ENCODE measurements at places on chromosomes 1 and 21.

- DNase-seq: no peak
Observed at GRCh38 chr1:218971156-218971555, 202.5 kb upstream of the LYPLAL1 start.

- DNase-seq: no peak
Observed at GRCh38 chr1:30915491-30916230, 7.1 kb upstream of the SDC3 start.

DNA sequence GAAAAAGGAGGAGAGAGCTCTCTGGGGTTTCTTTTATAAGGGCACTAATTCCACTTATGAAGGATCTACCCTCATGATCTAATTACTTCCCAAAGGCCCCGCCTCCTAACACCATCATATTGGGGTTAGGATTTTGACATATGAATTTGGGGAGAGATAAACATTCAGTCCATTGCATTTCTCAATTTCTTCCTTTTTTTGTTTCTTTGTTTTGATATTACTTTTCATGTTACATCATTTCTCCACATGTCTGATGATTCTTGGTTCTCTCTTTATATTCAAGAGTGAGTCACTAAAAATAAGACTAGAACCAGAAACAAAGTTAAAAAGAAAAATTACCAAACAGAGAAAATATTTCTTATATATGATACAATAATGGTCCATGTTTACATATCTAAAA, 63.2 kb upstream of the DUSP10 start:
- no peak for DNase-seq

- no peak for DNase-seq
Observed at GRCh38 chr1:29931477-29932175, 695.3 kb downstream of the PTPRU start.

DNA sequence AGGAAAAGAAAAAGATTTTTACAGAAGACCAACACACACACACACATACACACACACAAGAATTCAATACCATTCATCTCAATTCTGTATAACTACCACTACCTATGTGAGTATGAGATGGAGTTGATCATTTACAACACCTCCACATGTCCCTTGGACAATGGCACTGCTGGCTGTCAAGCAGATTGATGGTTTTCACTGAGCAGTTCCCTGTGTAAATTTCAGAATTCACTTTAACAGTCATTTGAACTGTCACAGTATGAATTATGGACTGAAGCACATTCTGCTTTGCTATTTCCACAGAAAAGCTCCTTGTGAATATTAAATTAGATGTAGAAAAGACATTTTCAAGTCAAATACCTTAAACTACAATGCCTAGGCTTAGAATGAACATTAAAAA, 14.3 kb downstream of the KCNT2 start:
- no peak for DNase-seq

DNA sequence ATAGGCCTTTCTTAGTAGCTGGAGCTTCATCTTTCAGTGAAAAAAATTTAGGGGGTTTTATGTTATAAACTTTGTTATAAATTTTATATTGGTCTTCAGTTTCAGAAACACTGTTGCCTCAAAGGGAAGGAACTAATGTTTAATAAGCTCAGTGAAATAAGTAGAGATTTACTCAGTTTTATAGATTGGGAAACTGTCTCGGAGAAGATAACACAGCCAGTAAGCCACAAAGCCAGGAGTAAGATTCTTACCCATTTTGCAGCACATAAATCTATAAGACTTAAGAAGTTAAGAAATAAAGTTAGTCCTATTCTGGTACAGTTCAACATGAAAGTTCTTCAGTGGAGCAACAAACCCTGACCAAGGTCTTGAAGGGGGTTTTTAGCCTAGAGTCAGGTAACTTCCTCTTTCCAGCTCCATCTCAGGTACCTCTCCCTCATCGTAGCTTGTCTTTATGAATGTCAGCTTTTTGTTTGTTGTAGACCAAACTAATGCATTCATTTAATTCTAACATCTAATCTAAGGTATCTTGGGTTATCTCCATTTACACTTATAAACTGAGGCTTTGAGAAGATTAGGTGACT, 3.3 kb downstream of the KPNA6 start:
- DNase-seq: no peak

GRCh38 chr21:38888991-38889561, 83.3 kb downstream of the ETS2 start:
- no peak for DNase-seq

GRCh38 chr1:214952648-214953047, 129.9 kb upstream of the KCNK2 start:
- DNase-seq: no peak

- no peak for DNase-seq
Observed at GRCh38 chr1:177490036-177490639, 319.4 kb downstream of the BRINP2 start.

DNA sequence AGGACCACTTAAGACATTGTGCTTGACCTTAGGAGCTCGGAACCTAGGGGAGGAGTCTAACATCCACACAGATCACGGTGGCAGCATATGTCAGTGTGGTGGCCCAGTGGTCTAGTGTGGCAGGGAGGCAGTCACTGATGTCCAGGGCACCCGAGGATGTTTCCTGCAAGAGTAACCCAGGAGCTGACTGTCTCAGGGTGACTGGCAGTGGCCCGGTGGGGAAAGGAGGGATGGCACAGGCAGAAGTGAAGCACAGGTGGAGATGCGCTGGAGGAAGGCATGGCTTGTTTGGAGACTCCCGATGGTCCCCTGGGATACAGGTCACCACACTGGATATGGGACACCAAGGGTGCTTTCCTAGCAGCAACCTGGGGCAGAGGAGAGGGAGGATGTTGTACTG, 16.3 kb downstream of the CHIT1 start:
- DNase-seq: no peak

DNA sequence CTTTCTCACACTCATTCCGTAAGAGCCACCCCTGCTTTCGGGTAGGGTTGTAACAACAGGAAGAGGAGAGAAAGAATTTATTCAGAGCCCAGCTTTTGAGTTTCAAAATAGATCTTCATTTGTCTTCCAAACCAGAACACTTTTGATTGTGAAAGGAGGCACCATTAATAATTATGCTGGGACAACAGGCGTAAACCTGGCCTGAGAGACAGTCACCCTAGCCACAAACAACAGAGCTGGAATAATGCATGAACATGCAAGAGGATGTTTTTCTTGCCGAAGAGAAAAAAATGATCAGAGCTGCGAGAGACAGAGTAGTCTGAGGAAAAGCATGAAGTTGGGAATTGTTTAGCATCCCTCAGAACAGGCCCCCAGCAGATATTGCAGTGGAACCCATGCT, 18.5 kb upstream of the GREM2 start:
- DNase-seq: no peak

DNA sequence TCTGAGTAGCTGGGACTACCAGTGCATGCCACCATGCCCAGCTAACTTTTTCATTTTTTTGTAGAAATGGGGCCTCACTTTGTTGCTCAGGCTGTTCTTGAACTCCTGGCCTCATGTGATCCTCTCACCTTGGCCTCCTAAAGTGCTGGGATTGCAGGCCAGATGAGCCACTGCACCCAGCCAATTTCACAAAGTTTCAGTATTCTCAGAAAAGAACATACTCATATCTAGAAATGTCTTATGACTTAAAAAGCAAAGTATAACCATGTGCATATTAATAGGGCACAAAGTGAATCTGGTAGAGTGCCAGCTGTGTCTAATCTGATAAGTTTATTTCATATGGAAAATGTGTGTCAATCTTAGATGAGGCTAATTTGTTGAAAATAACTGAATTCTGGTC, 87.5 kb upstream of the CACYBP start:
- DNase-seq: no peak

- no peak for DNase-seq
Observed at GRCh38 chr1:234586892-234587485, 23.0 kb downstream of the IRF2BP2 start.

DNA sequence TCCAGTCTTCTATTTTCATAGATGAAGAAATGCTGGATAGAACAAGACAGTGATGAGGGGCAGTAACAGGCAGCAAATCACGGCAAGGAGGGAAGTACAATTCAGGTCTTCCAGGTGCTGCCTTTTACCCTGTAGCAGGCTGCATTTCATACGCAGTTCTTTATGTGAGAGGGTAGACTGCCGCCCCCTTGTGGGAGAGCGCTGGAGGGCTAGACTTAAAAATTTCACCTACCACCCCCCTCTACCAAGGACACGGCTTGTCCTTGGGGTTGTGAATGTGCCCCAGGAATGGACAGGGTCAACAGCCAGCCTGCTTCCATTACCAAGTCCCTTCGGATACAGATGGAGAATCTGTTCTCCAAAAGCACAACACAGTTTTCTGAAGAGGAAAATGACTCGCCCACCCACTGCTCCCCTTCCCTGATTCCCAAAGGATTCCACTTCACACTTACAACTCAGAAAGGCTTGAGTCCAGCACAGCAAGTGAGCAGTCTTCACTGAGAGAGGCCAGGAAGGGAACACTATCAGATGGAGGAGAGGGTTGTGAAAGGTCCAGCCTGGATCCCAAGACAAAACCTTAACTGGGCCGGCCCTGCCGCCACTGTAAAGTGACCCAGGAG, 7.4 kb downstream of the WDR77 start:
- DNase-seq: peak; percentile 33

DNA sequence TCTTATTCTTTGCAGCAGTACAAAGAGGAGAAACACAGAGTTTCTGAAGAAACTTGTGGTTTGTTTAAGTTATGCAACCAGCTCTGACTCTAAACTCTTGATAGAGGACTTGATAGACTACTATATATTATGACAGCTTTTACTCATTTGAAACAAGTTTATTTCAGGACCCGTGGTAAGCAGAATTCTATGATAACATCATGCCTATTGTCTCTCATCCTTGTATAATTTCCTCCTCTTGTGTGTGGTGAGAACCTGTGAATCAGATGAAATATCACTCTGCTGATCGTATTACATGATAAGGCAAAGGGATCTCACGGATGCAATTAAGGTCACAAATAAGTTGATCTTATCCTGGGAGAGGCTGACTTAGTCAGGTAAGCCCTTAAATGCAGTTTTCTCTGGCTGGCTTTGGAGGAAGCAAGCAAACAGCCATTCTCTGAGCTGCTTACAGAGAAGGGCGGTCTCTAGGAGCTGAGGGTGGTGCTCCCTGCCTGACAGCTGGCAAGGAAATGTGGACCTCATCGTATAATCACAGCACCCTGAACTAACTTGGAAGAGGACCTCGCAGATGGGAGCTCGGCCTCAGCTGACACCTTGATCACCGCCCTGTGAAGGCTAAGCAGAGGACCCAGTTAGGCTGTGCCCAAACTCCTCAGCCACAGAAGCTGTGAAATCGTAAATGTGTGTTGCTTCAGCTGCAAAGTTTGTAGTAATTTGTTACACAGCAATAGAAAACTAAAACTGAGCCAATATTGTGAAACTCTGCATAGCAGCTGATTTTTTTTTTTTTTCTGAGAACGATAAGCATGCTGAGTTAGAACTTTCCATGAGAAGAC, 151.1 kb upstream of the DPT start:
- DNase-seq: no peak

DNA sequence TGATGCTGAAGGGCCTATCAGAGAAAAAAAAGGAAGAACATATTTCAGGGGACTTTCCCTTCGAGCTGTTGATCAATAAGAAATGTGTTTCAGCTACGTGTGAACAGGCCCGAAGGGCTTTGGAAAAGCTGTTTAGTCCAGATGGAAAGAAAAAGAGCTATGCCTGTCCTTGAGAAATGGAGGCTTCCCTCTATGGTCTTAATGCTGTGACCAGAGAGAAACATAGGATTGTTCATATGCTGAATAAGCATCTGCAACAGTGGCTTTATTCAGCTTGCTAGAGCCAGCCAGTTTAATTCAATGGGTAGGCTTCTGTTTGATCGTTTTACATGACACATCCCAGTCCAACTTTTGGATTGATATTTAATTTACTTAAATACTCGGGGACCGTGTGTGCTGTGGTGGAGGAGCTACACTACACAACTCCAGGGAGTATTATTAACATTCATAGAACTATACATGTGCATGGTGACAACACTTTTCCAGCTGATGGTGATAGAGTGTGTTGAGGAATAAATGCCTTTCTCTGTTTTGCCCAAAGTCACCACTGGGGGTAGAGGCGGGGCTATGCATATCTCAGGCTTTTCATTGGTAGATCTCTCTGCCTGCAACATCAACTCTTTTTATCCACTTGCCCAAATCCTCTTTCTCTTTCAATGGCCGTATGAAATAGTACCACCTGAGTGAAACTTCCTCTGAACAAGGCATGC, 106.7 kb upstream of the C8B start:
- DNase-seq: no peak

- no peak for DNase-seq
Observed at GRCh38 chr1:7932524-7933138, 8.0 kb downstream of the TNFRSF9 start.

DNA sequence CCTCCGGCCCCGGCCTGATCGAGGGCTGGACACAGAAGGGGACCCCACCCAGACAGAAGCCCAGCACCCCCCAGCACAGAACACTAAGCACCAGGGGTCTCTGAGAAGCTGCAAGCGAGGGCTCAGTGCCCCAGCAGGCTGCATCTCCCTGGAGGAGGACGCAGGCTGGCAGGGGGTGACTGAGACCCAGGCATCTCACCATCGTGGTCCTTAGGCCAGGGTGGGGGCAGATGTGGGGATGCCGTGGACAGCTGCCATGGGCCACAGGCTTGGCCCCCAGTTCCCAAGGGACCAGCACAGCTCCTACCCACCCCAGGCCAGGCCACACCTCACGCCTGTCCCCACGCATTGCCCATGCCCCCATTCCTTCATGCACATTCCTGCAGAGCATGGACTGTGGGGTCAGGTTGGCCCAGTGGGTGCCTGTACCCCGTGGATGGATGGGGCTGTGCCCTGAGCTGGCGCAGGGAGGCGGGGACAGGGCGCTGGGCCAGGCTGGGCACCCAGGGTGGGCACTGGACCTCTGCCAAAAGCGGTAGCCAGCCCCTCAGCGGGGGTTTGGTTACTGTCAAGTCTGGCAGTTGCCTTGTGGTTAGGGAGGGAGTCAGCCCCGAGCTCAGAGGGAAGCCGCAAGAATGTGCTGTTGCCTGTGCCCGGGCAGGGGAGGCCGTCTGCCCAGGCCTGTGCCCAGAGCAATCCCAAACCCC, 61.5 kb downstream of the ARHGEF16 start:
- no peak for DNase-seq

GRCh38 chr1:107195476-107195875, 54.6 kb downstream of the NTNG1 start:
- DNase-seq: no peak

- DNase-seq: no peak
Observed at GRCh38 chr21:40053007-40053406, 185.8 kb downstream of the PCP4 start.

- DNase-seq: no peak
Observed at GRCh38 chr1:14486401-14487201, 111.9 kb upstream of the KAZN start.

DNA sequence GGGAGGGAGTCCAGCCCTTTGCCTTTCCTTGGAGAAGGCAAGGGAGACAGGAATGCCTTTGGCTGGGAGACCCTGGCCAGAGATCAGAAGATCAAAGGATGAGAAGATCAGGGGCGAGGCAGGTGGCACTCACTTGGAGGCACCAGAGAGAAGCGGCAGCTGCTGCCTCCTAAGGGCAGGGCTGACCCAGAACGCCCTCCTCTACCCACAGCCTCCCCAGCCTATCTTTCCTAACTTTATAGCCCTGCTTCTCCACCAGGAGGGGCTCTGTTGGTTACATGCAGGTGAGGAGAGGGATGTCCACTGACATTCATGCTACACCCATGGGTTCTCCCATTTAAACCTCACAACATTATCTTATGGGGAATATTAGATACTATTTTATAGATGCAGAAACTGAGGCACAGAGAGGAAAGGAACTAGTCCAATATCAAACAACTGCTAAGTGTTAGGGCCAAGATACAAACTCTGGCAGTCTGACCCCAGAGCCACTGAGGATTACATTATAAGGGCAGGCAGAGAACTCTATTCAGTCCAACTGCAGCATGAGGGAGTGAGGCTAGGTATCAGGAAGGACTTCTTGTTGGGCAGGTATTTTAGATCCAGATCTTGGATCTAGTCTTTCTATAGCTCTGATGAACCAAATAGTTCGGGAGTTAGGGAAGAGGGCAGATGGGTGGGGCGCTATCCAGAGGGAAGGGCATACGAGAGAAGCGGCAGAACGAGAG, 19.9 kb downstream of the LGR6 start:
- no peak for DNase-seq
